ENCODE measurements at places on chromosomes 7 and 10.

DNA sequence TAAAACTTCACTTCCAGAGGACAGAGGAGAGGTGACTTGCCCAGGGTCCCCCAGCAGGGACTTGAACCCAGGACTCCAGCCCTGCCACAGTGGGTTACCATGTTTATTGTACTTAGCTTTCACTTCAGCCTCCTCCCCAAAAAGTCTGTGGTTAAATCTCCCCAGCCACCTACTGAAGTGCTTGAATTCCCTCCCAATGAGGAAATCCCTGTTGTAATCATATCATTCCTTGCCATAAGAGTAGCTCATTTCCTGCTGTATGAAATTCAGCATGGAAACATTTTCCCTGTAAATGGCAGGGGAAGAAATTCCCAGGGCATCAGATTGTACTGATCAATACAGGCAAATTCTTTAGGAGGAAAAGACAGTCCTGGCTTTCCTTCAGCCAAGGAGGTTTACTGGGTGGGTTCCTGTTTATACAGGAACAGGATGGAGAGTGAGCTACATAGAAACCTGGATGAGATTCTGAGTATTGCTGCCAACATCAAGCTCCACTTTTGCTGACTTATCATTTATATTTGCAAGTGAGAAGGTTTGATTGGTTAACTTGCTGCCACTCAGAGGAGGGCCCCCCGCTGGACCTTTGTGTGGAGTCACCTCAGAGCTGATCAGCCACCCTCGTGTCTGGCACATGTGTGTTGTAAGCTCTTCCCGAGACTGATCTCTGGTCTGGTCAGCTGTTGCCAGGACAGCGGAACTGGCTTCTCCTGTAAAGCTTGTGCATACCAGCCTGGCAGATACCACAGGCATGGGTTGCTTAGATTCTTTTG lies 16.4 kb upstream of the PDZD8 start:
- DNase-seq: peak; percentile 59

- no peak for DNase-seq
Observed at GRCh38 chr7:11436316-11436715, 395.7 kb downstream of the THSD7A start.

DNA sequence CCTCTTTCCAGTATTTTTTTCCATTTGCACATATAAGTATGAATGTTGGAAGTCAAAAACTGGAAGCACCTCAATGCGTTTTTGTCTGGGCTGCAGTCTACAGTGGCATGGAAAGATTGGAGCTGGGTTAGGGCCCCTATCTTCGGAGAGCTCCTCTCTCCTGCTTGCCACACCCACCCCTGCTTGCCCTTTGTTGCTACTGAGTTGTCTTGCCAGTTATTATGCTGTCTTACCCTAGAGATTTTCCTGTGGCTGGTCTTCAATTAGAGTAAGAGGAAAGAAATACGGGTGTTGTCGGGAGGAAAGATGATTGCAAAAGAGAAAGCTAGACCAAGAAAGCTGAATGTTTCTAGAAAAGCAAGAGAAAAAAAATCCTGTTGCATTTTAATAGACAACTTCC lies 228.9 kb upstream of the CELF2 start:
- DNase-seq: no peak

DNA sequence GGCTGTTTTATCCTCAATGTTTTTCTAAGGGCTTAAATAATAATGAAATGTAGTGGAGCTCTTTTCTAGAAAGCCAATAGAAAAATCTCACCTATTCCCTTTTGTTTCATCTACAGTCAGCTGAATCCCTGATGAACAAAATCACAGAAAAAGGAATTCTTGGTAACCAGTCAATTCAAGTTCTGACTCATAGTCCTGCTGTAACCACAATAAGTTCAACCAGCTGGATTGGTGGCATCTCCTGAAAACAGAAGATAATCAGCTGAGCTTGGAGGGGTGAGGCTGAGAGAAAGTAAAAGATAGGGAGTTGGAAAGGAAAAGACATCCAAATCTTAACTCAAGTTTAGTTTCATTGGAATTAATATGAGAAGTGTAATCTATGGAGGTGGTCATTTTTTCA lies 772.1 kb downstream of the CCSER2 start:
- DNase-seq: no peak

DNA sequence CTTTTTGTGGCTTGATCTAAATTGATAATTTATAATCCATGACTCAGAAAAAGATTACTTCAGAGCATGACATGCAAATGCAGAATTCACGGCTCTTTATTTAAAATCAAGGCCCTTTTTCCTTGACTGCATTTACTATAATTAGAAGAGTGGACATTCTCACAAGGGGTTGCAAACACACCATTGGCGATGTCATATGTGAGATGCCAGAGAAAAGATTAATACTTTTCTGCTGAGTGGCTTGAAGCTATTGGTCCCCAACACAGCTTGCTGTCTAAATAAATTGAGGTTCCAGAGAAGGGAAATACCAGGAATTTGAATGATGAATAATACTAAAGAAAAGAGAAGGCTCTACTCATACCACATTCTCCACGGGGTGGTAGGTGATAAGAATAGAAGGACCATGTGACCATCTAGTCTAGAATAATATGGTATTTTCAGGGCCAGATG lies 78.7 kb upstream of the ARID5B start:
- DNase-seq: no peak

DNA sequence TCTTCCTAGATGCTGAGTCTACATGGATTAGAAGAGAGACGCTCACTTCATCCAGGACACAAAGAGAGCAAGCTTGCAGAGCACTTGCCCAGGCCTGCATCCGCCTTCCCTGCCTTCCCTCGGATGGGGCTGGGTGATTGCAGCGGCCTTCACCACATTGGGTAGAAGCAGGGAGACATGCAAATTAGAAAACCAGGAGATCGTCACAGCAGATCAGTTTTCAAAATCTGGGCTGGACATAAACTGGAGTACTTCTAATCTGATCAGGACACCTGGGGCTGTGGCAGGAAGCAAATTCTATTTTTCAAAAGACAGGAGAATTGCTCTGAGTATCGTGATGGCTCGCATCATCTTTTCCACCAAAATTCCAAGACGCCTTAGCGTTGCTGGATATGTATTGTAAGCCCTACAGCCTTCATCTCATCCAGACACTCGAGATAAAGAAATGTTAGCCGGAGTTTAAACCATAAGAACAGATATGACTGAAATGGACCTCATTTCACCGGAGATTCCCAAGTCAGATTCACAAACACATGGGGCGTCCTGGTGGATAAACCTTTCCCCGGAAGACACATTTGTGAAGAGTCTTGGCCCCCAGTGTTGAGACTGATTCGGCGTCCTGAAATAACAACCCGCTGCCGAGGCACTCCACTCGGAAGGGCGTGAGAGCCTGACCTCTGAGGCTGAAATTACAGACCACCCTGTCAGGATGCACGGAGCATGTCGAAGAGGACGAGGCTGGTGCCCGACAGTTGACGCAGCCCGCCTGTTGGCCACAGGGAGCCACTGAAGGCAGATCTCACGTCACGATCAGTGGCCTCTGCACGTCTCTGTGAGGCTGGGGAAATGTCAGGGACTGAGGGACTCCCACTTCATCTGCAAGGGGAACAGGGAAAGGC lies 91.2 kb upstream of the PARD3 start:
- peak; percentile 22 for DNase-seq

DNA sequence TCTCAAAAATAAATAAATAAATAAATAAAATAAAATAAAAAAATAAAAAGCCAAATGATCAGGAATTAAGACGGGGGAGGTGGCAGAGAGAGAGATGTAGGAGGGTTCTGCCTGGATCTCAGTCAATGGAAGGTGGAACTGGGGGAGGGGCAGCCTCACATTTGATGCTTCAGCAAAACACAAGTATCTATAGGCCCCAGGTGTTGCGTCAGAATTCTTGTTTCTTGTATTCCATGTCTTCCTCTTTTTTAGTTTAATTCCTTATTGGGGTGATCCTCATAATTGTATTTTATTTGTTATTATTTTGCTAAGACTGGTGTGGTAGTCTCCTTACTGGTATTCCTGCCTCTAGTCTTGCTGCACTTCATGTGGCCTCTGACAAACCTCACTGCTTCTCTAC lies 41.4 kb upstream of the SMARCD3 start:
- DNase-seq: no peak

DNA sequence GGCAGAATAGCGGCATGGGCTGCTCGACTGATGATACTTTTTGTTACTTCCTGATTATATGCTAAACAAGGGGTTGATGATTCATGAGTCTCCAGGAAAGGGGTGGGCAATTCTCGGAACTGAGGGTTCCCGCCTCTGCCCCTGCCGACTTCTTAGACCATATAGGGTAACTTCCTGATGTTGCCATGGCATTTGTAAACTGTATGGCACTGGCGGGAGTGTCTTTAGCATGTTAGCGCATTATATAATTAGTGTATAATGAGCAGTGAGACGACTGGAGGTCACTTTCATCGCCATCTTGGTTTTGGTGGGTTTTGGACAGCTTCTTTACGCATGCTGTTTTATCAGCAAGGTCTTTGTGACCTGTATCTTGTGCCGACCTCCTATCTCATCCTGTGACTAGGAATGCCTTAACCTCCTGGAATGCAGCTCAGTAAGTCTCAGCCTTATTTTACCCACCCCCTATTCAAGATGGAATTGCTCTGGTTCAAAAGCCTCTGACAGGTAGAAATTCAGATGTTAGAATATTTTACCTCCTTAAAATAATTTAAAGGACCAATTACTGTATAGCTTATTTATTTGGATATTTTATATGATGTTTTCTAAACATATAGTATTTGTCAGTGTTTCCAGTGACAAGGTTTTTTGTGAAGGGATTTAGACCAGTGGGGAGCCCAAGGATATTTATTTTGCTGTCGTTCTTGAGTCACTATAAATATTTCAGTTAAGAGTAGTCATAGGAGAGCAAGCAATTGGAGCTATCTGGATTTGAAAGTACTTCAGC lies 90.1 kb upstream of the PIK3CG start:
- no peak for DNase-seq

DNA sequence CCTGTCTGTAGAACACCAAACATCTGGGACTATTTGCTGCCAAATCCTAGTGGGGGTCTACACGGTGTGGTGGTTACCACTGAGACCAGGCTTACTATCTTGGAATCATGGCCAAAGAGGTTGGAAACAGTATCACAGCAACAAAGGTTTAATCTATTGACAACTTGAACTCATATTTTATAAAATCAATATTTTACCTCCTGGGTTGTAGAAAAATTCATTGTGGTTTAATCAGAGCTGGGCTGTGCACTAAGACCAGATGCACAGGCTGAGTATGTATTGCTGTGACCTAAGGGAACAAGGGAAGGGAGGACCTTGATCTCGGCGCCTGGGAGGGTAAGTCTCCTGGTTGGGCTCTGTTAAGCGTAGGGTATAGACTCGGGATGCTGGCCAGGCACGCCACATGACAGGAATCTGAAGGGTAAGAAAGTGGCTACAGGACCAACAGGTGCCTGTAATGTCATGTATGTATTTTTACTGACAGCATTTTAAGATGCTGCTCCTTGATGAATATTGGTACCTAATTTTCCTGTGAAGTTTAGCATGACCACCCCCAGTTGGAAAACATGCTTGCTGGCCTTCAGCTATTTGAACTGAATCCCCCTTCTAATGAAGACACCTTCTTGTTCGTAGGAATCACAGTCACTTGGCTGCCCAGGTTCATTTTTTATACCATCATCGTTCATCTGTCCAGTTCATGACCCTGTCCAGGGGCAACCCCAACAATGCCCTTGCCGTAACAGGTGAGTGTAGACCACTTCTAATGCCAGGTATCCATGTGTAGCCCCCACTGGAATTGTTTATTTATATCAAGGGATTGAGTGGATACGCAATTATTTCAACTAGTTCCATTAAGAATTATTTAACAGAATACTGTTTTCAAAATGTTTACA lies 79.5 kb downstream of the EZH2 start:
- no peak for DNase-seq

GRCh38 chr7:102080434-102081243 lies 206.0 kb upstream of the SH2B2 start:
- no peak for DNase-seq

DNA sequence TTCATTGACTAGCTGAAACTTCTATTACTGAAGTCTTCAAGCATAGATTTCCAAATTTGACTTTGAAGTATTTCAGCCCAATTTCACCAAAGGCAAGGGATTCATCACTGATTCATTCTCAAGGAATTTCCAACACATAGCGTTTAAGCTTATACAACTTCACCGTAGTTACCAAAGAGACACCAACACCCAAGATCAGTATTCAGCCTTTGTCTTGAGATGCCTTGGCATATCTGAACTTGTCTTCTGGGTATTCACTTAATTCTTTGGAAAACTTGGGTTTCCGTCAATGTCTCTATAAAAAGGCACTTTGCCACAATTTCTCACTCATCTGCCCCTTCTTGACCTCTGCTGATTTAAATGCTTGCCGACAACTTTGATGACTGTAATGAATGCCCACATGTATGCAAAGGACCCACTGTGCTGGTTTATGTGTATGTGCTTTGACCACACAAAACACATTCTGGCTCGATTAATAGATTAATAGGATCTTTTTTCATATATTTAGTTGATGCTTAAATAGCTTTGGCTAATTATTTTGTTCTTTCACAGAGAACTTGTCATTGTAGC lies 49.6 kb downstream of the TES start:
- peak; percentile 75 for DNase-seq

- DNase-seq: no peak
Observed at GRCh38 chr10:113094114-113094486, 144.1 kb downstream of the TCF7L2 start.

- DNase-seq: no peak
Observed at GRCh38 chr10:48801001-48801421, 116.3 kb downstream of the WDFY4 start.

- no peak for DNase-seq
Observed at GRCh38 chr7:73707045-73707631, 12.3 kb downstream of the STX1A start.

- DNase-seq: no peak
Observed at GRCh38 chr7:29495653-29496052, 68.0 kb upstream of the PRR15 start.

- DNase-seq: no peak
Observed at GRCh38 chr7:129072479-129073011, 17.6 kb upstream of the TNPO3 start.

DNA sequence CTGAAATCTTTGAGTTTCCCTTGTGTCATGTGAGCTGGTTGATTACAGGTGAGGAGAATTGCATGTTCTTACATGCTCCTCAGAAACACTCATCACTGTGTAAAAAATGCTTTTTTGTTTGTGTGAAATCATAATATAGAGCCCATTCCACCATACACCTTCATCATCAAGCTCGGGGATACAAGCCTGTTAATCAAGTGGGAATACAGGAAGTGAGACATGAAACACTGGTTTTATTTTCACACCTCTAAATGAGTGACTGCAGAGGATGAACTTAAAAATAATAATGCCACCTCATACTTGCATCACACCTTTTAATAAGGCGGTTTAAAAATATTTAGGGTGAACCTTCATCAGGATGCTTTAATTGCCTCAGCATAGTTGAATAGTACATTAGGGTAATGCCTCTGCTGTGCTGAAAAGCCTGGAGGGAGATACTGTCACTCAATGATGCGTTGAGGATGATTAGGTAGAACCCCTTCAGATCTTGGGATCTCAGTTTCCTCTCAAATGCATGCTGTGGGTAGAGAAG lies 164.6 kb downstream of the AUTS2 start:
- no peak for DNase-seq

DNA sequence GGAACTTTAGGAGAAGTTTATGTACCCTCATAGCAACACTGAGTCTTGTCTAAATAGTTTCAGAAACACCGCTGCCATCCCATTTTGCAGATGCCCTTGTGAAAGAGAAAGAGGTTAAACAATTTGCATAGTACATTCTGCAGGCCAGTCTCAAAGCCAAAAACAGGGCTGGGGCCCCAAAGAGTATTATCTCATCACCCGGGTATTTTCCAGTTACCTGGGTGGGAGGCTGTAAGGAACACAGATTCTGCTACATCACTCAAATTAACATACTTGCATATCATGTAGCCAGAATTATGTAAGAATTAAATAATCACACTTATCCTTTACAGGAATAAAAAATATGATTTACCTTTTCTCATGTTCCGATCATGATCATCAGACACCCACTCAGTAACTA lies 3.1 kb upstream of the FAM171A1 start:
- no peak for DNase-seq
